ENCODE measurements at places on chromosomes 7 and 10.

DNA sequence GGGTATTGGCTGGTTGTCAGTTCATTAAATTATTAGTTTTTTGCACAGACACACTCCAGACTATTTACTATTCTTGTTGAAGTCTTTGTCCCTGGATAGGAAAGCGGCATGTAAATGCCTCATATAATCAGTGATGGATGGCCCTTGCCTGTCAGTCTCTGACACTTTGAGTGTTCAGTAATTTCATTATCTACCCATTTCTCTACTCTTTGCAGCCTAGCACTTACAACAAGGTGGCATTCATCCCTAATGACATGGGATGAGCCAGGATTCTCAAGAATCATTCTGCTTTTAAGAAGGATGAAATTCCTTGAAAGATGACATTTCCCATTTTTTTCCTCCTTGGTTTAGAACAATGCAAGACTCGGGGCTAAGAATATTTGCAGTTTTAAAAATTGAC is 155.7 kb downstream of the SORCS3 start:
- no peak for DNase-seq

DNA sequence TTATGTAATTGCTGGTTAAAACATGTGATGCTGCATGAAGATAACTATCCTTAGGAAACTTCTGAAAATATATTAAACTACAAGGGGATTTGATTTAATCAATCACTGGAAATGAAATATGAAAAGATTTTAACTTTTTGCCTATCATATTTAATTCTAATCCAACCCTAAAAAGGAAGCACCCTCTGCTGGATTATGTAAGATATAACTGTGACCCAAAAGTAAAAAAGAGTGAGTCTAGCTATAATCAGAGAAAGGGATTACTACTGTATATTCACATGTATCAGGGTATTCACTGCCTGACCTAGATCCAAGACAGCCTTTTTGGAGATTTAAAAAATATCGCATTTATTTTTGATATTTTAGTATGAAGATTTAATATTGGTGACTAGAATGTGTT is 295.5 kb downstream of the MDFIC start:
- no peak for DNase-seq

GRCh38 chr7:463362-463781 is 56.3 kb downstream of the PDGFA start:
- no peak for DNase-seq

DNA sequence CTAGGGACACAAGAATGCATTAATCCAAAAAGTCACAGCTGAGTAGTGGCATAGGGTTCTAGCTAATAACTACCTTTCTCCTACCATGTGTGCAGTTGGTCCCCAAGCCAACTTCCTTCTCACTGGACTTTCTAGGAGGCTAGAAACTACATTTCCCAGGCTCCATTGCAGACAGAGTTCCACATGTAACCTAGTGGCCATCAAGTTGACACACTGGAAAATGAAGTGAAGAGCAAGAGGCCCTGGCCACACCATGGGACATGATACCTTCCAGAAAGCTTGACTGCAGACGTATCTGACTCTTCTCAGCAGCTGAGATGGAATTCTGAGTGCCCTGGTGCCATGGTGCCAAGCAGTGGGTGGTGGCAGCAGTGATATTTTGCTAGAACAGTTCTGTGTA is 49.8 kb upstream of the TMEM273 start:
- DNase-seq: no peak

DNA sequence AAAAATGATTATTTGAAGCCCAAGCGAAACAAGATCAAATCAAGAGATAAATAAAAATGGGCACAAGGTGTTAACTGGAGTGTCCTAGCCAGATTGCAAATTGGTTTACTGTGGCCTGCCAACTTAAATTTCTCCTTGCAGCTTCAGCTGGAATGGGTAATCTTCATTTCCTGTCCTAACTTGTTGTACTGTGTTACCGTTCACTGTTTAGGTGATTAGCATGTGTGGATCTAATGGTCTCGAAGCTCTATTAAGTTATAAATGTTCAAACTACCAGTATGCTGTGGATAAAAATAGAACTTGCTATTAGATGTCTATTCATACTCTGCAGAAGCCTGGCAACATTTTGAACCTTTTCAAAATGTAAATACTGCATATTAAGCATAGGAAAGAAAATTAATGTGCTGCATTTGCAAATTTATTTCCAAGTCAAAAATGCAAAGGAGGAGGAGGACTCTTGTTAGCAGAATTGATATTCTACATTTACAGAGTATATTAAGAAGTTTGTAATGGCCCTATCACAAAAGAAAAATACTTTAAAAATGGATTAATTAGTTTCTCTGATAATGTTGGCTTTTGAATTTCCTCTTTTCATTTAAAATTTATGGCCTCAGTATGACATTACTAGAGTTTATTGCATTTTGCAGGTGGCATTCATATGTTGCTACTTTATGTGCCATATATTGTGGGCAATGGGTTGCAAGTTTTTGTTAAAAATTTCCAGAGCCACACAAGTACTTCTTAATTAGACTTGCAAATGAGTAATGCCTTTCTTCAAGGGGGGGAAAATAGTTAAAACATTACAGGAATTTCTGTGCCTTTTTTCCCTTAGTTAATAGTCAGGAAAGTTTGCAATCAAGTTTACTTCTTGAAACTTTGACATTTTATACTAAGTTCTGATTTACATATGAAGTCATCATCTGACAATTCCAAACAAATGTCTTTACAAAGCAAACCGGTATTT is 92.1 kb downstream of the CABCOCO1 start:
- no peak for DNase-seq

DNA sequence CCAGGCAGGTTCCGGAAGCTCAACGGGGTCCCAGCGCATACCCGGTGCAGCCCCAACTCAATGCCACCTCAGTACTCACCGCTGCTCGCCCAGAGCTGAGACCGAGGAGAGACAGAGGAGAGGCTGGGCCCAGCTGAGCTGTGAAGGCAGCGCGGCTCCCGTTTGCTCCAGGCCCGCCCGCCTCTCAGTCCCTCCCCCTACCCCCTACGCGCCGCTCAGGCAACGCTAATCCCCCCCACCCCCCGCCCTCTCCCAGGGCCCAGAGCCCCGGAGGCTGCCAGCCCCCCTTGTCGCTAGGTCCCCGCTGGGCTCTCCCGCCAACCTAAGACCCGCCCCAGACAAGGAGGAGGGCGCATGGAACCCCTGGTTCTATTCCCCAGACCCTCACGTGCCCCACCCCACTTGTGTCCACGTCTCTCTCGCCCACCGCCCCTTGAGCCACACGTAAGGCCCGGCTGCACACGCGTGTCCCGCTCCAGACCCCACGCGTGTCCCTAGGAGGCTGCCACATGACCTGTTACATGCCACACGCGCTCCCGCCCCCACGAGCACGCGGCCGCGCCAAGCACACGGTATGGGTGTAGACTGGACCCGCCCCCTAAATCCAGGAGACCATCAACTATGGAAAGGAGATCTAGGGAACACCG is at the start of gene PSD:
Gene PSD (minus strand): TSS at position 164 of the 647 bp plus-strand sequence. CDS start 1,747 bp downstream, outside the sequence.
- DNase-seq: no peak

GRCh38 chr7:134941185-134941900 is 45.0 kb upstream of the AGBL3 start:
- peak; percentile 51 for DNase-seq

- DNase-seq: no peak
Measured at GRCh38 chr7:120181499-120181898, 91.5 kb upstream of the KCND2 start.

DNA sequence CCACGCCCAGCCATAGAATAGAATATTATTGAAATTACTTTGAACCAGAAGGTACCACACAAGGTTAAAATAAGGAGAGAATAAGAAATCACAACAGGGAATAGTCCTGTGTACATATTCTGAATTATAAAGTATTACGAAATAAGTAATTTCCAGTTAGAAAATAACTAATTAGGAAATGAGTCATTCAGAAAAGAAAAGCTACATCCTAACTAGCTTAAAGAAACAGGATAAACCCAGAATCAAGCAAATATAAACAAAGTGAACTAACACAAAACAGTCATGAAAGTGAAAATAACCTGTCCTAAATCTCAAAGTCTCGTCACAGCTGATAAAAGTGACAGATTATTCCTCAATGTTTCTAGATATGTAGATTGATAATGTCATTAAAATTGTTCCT is 74.8 kb upstream of the NEBL start:
- no peak for DNase-seq

GRCh38 chr10:131846240-131847101 is 54.3 kb upstream of the PPP2R2D start:
- no peak for DNase-seq

DNA sequence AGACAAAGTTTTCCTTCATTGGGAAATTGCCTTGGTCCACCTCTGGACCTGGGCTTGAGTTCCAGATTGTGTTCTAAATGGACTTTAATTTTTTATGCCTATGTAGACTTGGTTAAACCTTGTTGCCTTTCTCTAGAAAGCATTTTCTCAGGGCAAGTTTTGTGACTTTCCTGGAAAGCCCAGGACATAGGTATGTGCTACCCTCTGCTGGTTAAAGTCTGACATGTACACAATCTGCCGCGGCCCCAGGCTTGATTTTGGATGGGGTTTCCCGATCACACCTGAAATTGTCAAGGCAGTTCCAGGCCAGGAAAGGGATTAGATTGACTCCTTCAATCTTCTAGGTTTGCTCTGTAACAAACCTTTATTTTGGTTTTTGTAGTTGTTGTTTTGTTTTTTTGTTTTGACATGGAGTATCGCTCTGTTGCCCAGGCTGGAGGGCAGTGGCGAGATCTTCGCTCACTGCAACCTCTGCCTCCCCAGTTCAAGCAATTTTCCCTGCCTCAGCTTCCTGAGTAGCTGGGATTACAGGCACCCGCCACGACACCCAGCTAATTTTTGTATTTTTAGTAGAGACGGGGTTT is 14.1 kb upstream of the AKR1B10 start:
- DNase-seq: no peak
